ENCODE measurements at places on chromosomes 11 and 22.

GRCh38 chr22:20464096-20464614, 26.5 kb upstream of the SCARF2 start:
- no peak for DNase-seq

DNA sequence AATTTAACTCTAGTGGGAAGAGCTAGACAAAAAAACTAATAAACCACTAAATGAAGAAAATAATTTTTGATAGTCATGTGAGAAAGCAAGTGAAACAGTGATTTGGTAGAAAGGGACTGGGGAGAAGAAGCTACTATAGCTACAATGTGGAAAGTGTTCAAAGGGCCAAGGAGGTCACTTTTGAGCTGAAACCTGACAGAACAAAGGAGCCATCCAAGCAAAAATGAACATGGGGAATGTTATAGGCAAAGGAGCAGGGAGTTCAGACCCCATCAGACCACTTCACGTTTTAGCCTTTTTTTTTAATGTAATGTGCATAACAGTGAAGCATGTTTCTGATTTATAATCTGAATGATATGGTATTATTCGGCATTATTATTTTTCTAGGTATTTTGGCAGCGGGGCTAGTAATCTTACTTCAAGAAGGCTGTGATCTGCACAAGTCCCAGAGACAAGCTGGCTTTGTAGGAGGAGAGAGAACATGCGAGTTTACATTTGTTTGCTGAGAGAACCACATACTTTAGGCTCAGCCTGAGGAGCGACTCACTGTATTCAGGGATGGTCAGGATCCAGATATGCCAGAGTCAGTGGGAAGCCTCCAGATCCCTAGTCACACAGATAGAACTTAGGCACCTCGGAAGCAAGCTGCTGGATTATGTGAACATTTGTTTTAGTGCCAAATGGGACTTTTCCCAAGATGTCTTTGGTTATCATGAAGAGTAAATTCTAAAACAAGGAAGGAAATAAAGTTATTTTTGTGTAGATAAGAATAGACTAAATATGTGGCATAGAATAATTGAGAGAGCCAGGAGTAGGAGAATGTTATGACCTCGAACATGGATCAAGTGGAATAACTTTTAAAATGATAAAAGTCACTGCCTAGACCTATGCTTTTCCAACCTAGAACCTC, 118.6 kb downstream of the TRIM44 start:
- no peak for DNase-seq

DNA sequence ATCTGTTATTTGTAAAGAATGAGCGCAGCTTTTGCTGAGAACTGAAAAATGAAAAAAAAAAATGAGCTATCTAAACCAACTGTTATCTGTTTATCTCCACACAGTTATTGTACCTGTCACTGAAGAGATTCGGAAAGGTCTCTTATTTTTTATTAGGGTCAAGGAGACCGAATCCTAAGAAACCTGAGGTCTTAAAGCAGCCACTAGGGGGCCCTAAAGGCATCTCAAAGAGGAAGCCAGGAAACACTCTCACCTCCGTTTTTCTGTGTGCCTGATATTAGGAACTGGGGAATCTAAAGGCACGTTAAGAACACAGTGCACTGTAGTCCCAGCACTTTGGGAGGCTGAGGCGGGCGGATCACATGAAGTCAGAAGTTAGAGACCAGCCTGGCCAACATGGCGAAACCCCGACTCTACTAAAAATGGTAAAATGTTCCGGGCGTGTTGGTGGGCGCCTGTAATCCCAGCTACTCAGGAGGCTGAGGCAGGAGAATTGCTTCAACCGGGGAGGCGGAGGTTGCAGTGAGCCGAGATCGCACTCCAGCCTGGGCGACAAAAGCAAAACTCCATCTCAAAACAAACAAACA, 3.5 kb upstream of the LARGE1 start:
- peak; percentile 71 for DNase-seq

DNA sequence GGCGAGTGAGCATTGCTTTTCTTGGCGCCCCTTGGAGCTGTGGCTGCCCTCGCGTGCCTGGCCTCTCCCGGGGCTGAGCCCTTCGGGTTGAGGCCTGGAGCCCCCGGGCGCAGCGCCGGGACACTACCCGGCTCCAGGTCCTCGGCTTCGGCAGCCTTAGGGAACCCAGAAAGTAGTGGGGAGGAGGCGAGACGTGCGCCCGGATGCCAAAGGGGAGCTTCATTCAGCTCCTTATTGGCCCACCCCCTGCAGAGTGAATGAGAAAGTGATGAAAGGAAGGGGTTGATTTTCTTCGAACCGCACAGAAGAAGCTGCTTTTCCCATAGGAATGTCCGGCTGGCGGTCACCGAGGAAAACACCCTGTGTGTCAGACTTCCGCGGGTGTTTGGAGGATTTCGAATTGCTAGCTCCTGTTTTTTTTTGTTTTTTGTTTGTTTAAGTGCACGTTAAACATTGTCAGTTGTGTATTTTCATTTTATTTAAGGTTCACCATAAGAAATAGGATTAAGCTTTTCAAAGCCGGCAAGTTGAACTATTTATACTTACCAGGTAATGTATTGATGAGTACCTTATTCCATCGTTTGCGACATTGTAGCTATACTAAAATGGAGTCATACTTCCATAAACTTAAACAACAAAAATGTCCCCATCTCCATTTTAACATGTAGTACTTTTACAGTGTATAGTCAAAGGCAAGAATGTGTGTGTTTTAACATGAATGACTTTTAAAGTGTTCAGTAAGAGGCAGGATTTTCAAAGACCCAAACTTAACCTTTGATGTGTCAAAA, 841 bp upstream of the EIF4G2 start:
- no peak for DNase-seq

GRCh38 chr11:9396752-9397151, 12.3 kb downstream of the IPO7 start:
- no peak for DNase-seq
